Progenitor cell of endocrine pancreas (in vitro differentiated cells): ENCODE measurements at places on chromosomes 16 and 17. TPM values are rescaled to one million over a fixed set of nuclear protein-coding genes. Genes with fewer than 3 reads are reported as not detected.

DNA sequence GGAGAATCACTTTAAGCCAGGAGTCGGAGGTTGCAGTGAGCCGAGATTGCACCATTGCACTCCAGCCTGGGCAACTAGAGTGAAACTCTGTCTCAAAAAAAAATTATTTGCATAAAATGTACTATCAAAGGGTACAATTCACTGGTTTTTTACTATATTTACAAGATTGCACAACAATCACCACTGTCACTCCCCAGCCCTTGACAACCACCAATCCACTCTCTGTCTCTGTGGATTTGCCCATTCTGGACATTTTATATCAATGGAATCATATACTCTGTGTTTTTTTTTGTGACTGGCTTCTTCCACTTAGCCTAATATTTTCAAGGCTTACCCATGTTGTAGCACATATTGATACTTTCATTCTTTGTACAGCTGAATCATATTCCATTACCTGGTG is 18.8 kb downstream of the TBX2 start:
- no peak overlapping the region for H3K4me3 ChIP-seq
- no peaks in the 10 kb centered on the region for H3K36me3 ChIP-seq
- H3K27ac ChIP-seq = no peak overlapping the region
- H3K4me1 ChIP-seq = no peaks in the 10 kb centered on the region
- peaks cover 62% of the 10 kb centered on the region for H3K27me3 ChIP-seq

GRCh38 chr16:2828521-2828840 is 1.6 kb upstream of the ZG16B start:
- no peak for DNase-seq
- no peak overlapping the region for H3K4me3 ChIP-seq
- H3K36me3 ChIP-seq = no peaks in the 10 kb centered on the region

GRCh38 chr17:79852748-79853147 is 13.5 kb upstream of the CBX4 start:
- no peak overlapping the region for H3K27ac ChIP-seq
- peaks cover 30% of the 10 kb centered on the region for H3K27me3 ChIP-seq
- H3K4me1 ChIP-seq = peaks cover 12% of the 10 kb centered on the region
- H3K4me3 ChIP-seq = no peak overlapping the region
- no peak for DNase-seq
- H3K36me3 ChIP-seq = no peaks in the 10 kb centered on the region

DNA sequence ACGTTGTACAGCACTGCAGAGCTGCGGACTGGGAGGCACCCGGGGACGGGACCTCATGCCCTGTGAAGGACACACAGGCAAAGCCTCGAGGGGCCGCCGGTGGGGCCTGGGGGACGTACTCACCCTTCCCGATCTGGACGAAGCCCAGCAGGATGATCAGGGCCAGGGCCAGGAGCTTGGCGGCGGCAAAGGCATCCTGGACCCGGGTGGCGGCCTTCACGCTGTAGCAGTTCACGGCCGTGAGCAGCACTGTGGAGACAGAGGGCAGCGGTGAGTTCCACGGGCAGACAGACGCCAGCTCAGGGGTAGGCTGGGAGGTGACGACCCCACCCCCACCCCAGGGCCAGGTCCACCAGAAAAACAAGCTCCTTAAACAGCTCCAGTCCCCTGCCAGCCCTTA is 17.7 kb downstream of the SLC7A5 start:
- no peak for DNase-seq
- H3K27me3 ChIP-seq = peaks cover 3% of the 10 kb centered on the region
- H3K27ac ChIP-seq = no peak overlapping the region
- H3K36me3 ChIP-seq = no peaks in the 10 kb centered on the region
- no peak overlapping the region for H3K4me3 ChIP-seq

- H3K4me3 ChIP-seq = no peak overlapping the region
- no peak overlapping the region for H3K27ac ChIP-seq
- DNase-seq = no peak
Measured at GRCh38 chr17:79565606-79566250, 45.1 kb downstream of the RBFOX3 start.

DNA sequence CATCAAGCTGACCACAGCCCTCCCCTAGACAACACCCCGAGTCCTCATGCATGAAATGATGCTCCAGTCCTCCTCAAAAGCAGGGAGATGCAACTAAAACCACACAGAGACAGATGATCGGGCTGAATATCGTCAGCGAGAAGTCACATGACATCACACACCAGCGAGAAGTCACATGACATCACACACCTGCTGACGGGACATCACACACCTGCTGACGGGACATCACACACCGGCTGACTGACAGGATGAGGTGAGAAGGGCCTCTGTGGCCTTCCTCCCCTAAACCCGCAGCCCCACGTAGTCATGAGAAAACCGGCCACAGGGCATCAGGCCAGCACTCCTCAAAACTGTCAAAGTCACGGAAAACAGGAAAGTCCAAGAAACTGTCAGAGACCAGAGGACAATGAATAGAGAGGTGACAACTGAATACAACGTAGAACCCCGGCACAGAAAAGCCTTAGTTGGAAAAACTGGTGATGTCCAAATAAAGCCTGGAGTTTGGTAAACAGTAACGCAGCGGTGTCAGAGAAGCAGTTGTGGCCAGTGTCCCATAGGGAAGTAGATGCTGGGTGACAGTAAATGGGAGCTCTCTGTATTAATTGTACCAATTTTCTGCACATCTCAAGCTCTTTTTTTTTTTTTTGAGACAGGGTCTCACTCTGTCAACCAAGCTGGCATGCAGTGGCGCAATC is 14.3 kb downstream of the LITAF start:
- H3K27ac ChIP-seq = no peak overlapping the region
- H3K27me3 ChIP-seq = no peaks in the 10 kb centered on the region
- H3K36me3 ChIP-seq = peaks cover 4% of the 10 kb centered on the region
- no peaks in the 10 kb centered on the region for H3K4me1 ChIP-seq
- H3K4me3 ChIP-seq = no peak overlapping the region

SCRN2 gene
- 58.6 and 59.0 TPM in 2 replicates for total RNA-seq

MYH8 gene
- not detected in 2 replicates for total RNA-seq

CD300LG gene
- total RNA-seq = not detected in 2 replicates

KRT15 gene
- total RNA-seq = 2.9 TPM in 2 replicates
